ENCODE measurements at places on chromosomes 4 and X.

DNA sequence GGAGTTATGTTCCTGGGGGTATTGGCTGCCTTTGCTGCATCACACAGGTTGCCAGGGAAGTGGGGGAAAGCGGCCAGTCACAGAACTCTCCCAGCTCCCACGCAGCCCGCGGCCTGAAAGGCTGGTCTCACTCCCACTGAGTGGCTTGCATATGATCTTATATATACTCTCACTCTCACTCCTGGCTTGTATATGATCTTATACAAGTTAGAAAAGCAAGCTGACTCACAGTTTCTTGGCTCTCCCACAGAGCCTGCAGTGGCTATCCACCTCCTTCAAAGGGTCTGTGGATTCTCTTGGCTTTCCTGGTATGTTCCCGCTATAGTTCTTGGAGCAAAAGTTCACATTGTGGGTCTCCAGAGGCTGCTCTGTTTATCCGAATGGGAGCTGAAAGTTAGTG lies 833.5 kb upstream of the GALNTL6 start:
- DNase-seq, result no peak

DNA sequence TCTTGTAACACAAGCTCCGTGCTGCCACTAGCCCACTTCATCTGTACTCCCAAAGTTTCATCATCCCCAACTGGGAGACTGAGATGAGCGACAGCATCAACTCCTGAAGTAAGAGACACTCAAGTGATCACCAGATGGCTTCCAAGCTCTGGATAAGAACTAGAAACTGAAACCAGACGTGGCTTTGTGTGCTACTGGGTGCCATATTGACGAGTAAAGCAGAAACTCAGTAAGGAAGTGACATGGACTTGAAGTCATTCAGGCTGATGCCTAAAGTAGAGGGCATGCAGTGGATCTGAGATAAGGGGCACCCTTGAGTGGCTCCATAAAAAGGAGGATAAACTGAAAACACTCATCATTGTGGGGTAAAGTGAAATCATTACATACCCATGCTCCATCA lies 72.4 kb downstream of the PCYT1B start:
- no peak for DNase-seq

DNA sequence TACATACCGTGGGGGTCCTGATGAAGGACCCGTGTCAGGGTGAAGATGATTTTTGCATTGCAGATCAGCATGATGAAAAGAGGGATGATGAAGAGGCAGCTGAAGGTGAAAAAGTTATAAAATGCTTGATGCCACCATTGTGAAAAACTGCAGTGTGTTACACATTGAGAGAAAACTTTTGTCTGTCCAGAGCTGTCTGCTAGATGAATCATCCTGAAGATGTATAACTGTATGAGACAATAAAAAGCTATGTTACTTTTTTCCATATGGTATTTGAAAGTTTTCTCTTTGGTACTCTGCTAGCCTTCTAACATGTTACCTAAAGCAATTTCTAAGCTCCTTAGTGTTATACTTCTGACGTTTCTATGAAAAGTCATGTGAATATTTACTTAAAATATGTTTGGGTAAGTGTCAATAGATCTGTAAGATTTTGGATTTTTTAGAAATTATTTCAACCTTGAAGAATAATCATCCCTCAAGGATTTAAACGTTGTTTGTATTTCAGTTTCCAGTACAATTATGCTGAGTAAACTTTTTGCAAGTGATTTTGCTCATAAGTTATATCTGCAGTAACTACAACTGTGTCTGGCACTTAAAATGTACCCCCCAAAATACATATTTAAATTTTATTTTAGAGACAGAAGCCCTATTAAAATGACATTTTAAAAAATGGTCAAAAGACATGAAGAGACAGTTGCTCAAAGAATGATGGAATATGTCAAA lies 9.5 kb downstream of the GNRHR start:
- DNase-seq, result no peak

GRCh38 chrX:129013574-129013973 lies 509.7 kb downstream of the SMARCA1 start:
- no peak for DNase-seq

- no peak for DNase-seq
These were observed 8.1 kb downstream of the POU4F2 start for GRCh38 chr4:146646593-146647325.

- no peak for DNase-seq
These were observed 351 bp upstream of the SLC30A9 start for GRCh38 chr4:41989994-41990364.

DNA sequence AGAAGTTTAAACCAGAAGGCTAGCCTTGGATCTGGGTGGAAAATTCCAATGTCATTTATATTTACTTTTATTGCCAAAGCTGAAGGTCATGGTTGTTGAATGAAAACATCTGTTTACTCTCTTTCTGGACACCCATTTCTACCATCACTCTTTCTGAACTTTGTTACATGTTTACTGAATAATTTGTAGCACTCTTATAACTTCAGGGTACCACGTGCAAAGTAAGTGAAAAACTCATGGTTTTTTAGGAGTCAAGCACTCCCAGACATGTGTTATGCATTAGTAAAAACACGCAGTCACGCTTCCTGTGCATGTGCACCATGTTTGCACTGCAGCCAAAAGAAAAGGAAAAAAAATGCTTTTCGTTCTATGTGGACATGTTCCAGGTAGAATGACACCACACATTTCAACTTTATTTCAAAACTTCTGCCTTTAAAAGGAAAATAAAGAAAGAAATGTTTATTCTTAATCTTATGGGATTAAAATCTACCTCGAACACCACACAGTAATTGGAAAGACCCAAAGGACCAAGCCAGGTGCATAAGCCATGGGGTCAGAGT lies 31.4 kb upstream of the ADH1C start:
- DNase-seq, result no peak

DNA sequence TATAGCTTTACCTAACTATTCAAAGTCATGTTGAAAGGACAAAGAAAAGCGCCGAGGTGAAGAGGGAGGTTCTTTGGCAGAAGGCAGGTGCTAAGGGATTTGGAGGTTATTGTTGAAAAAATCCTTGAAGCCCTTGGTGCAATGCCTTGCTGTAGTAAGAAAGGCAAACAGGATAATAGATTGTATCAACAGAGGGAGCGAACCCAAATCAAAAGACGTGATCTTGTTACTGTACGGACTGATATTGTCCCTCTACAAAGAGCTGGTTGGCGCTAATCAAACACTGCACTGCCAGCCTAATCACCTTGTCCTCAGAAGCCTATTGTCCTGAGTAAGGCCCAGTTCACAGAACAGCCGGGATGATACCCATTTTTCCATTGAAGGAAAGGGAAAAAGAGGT lies 182.9 kb downstream of the ZIC3 start:
- DNase-seq, result no peak

GRCh38 chrX:110795645-110796406 lies at the start of gene CHRDL1:
TSS of gene CHRDL1 (minus strand) at chrX:110795817. CDS start at chrX:110792181, 3,636 bp downstream.
- DNase-seq, result no peak

- DNase-seq, result no peak
These were observed 132.9 kb downstream of the RAP1GDS1 start for GRCh38 chr4:98394134-98394533.

GRCh38 chr4:143391895-143392294 lies 55.2 kb downstream of the GAB1 start:
- DNase-seq, result no peak

DNA sequence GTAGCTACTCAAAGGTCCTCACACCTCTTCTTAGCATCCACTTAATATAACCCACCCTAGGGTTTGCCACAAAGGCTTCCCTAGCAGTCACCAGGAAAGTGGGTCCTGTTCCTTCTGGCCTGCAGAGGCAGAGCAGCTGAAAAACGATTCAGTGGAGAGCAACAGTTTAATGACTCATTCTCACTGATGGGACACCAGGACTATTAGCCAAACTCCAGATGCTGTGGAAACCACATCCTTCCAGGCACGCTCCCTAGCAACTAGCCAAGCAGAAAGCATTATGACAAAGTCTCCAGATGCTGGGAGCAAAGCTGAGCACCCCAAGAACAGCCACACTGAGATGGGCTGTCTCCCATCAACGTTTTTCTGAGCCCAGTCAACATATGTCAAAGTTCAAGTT lies 30.3 kb upstream of the UTP14A start:
- no peak for DNase-seq

GRCh38 chr4:102285831-102286230 lies 59.5 kb downstream of the SLC39A8 start:
- no peak for DNase-seq

- no peak for DNase-seq
These were observed 92.7 kb downstream of the TENT5D start for GRCh38 chrX:80512924-80513323.

- peak; percentile 38 for DNase-seq
These were observed at the start of gene HPGD for GRCh38 chr4:174522183-174523024. TSS of gene HPGD (minus strand) at chr4:174522488. CDS start at chr4:174522451, 37 bp downstream.

DNA sequence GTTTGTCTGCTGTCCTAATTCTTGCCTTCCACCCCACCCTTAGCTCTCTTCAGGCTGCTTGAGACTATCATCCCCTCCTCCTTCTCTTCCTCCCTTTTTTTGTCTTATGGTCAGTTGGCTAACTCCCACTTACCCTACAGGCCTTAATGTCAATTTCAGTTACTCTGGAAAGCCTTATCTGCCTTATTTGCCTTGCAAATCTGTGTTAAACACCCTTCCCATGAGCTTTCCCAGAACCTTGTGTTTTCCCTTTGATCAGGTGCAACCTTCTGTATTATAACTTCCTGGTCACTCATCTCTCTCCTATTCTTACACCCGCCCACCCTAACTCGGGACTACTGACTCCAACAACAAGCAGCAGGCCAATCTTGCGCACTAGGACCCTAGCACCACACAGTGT lies 74.8 kb downstream of the COX18 start:
- DNase-seq, result no peak

GRCh38 chr4:141158219-141158618 lies 24.9 kb upstream of the RNF150 start:
- DNase-seq, result no peak

GRCh38 chr4:81085979-81086378 lies 55.5 kb downstream of the BMP3 start:
- no peak for DNase-seq

DNA sequence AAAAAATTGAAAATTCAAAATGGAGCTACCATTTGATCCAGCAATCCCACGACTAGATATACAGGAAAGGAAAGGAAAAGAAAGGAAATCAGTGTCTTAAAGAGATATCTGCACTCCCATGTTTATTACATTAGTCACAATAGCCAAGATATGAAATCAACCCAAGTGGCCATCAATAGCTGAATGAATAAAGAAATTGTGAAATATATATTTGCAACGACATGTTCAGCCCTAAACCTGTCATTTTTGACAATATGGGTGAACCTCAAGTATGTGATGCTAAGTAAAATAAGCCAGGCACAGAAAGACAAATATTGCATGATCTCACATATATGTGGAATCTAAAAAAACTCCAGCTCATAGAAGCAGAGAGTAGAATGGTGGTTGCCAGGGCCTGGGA lies 155.1 kb downstream of the ANXA5 start:
- DNase-seq, result no peak

DNA sequence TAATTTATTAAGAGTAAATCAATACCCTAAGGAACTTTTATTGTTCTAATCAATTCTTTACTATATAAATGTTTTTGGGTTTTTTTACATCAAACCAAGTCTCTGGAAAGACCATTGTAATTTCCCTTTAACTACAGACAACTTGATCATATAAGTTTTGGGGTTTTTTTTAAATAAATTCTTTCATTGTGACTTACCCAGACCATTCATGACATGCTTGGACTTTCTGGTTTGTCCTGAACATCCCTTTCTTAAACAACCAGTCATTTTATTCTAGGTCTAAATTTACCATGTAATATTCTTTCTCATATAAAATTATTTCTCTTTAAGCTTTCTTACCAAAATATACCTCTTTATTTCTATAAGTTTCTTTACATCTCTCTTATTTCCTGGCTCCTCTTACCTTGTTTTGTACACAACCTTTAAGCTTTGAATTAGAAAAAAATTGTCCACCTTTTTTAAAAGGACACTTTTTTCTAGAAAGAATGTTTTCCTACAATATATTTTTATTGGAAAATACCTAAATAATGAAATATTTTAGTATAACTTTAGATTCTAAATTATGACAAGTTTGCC lies 8.4 kb downstream of the CNGA1 start:
- no peak for DNase-seq

GRCh38 chrX:131802836-131803626 lies 220.1 kb upstream of the STK26 start:
- no peak for DNase-seq

GRCh38 chrX:34790026-34790425 lies 132.9 kb upstream of the TMEM47 start:
- no peak for DNase-seq

- no peak for DNase-seq
These were observed 41.7 kb downstream of the FGFRL1 start for GRCh38 chr4:1053080-1053661.

DNA sequence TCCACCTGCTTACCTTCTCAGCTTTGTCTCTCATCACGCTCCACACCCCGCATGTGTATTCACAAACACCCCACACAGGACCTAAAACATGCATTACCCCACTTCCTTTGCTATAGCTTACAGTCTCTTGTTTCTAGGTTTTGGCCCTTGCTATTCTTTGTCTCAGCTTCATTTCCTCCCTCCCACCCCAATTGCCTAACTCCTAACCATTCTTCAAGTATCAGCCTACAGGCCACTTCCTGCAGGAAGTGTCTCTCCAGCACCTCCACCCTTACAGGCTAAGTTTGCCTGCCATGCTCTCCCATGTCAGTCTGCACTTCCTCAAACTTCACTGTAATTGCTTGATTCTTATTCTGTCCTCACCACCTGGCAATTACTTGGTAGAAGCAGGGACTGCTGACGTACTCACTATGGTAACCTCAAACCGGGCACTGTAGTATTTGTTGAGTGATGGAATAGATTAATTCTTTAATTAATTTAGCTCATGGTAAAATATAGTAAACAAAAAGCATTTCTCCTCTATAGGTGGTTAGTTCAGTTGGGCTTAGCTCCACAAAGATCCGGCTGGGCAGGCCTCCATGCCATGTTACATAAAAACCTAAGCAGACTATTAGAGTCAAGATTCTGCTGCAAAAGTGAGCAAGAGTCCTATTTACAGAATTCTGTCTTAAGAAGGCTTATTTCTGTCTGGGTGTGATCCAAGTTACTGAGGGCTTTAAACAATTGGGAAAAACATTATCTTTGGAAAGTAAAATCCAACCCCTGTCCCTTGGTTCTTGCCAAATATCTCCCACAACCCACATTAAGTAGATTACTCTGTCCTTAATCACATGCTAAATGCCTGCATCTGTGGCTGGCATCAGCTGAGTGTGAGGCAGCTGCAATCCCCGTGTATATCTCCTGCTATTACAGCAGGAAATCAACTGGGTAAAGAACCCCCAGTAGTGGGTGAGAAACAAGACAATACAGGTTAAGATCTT lies 124.7 kb upstream of the CPEB2 start:
- DNase-seq, result peak; percentile 62

DNA sequence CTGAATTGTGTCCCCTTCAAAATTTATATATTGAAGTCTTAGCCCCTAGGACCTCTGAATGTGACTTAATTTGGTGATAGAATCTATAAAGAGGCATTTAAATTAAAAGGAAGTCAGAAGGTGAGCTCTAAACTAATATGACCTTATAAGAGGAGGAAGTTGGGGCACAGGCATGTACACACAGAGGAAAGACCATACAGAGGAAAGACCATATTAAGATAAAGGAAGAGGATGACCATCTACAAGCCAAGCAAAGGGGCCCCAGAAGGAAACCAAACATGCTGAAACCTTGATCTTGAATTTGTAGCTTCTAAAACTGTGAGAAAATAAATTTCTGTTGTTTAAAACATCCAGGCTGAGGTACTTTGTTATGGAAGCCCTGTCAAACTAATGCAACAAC lies 26.9 kb upstream of the CYBB start:
- no peak for DNase-seq

Data from bone marrow (tissue), 2 donors.